ENCODE measurements at places on chromosomes 6 and 20. TPM values are rescaled to one million over a fixed set of nuclear protein-coding genes. Genes with fewer than 3 reads are reported as not detected.

The RIMS4 gene
- 3.0 TPM for polyA plus RNA-seq

The ANGPT4 gene
- polyA plus RNA-seq, result 3.0 TPM

The WFDC12 gene
- not detected for polyA plus RNA-seq

The FITM2 gene
- 15.4 TPM for polyA plus RNA-seq

The ERVFRD-1 gene
- 0.78 TPM for polyA plus RNA-seq

The PSMB9 gene
- polyA plus RNA-seq, result 23.6 TPM

The RBCK1 gene
- polyA plus RNA-seq, result 85.2 TPM

The SYNCRIP gene
- 33.2 TPM for polyA plus RNA-seq

The RIPOR3 gene
- polyA plus RNA-seq, result 1.7 TPM

The RAET1G gene
- 1.5 TPM for polyA plus RNA-seq

The MEP1A gene
- polyA plus RNA-seq, result 0.13 TPM

The ABHD16B gene
- polyA plus RNA-seq, result not detected

The TSPO2 gene
- not detected for polyA plus RNA-seq

The LY6G5C gene
- 2.7 TPM for polyA plus RNA-seq

The MOG gene
- polyA plus RNA-seq, result not detected

The HTR1E gene
- 4.1 TPM for polyA plus RNA-seq

The BPIFA1 gene
- not detected for polyA plus RNA-seq

The SLC4A11 gene
- 0.55 TPM for polyA plus RNA-seq

The WFDC10B gene
- polyA plus RNA-seq, result not detected

Measured in ovary (tissue), 10 donors.